ENCODE measurements at places on chromosomes 4 and X.
A peak's percentile ranks its signal among the peaks of the same experiment; 100 is the strongest.

GRCh38 chr4:126742885-126743284, 889.9 kb upstream of the INTU start:
- DNase-seq = no peak

- DNase-seq = no peak
Measured at GRCh38 chr4:73335679-73336078, 68.4 kb upstream of the ALB start.

- no peak for DNase-seq
Measured at GRCh38 chr4:21738821-21739220, 209.8 kb downstream of the KCNIP4 start.

DNA sequence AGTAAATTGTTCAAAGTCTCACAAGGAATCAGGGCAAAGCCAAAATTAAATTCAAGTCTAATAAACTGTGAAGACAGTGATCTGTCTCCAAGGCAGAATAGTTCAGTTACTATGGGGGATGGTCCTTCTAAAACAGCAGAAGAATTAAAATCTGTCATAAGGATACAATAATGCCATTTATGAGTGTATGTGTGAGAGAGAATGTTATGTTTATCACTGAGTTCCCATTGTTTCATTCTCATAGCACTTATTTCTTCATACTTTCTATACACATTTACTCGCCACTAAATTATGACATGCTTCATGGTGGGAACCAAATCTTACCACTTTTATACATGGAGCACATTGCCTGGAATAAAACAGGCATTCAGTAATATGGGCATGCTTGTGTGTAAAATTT, 102.5 kb downstream of the AMMECR1 start:
- DNase-seq = no peak

- DNase-seq = no peak
Measured at GRCh38 chr4:145101091-145101490, 3.0 kb downstream of the ABCE1 start.

GRCh38 chr4:25955705-25956104, 41.7 kb downstream of the SMIM20 start:
- DNase-seq = no peak

GRCh38 chr4:106104276-106104675, 209.0 kb downstream of the NPNT start:
- no peak for DNase-seq

DNA sequence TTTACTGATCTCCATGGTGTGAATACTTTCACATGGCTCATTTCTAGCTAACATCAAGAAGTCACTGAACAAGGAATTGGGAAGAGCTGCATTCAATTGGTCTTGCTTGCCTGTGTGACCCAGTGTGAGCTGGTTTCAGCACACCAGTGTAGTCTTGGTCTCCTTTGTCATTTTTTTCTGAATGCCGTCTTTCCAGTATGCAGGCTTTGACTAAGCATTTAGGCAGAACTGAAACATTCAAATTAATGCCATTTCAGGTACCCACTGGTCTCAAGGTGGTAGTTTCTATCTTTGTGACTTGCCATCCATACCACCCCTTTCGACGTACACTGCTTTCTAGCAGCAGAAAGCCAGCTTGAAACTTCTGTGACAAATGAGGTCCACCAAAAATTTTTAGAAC, 550.5 kb upstream of the BOD1L1 start:
- DNase-seq = no peak

- DNase-seq = no peak
Measured at GRCh38 chr4:7775396-7775795, 164.3 kb downstream of the AFAP1 start.

DNA sequence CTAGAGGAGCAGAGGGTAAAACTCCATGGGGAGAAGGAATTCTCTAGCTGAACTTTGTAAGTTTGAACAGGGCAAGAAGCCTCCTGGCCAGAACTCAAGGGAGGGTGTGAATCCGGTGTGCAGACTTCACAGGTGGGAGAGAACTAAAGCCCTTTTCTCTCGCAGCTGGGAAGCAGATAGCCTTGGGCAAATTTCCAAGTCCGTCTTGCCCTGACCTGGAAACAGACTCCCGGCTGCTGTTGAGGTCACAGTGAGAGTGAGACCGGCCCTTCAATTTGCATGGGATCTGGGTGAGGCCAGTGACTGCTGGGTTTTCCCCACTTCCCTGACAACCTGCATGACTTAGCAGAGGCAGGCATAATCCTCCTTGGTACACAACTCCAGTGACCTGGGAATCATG, 94.5 kb upstream of the ZNF827 start:
- no peak for DNase-seq

DNA sequence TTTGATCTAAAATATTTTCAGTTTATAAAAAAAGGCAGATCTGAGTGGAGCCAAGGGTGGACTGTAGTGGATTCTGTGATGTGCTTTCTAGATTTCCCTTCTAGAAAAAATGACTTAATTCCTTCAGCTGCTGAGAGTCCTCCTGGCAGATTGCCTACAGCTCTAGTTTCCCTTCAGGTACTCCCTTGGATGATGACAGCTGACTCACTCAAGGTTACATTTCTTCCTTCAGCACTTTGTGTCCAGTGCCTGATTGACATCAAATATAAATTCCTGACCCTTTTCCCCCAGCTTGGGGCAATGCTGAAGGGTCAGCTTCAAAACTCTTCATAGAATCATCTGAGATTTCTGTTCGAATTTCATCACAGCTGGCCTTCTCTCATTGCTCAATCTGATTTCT, 161.7 kb downstream of the EMCN start:
- DNase-seq = no peak

GRCh38 chrX:20221902-20222301, 44.8 kb downstream of the RPS6KA3 start:
- DNase-seq = no peak

DNA sequence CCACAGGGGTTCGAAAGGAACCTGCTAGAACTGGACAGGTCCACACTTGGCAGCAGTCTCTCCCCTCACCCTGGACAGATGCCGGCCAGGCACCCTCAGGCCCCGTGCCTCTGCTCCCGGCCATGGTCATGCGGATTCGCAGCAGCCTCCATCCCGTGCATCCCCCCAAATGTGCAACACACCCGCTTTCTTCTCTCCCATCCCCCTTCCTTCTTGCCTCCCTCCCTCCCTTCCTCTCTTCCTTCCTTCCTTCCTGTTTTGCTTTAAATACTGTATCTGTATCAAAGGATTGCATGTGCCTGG, 35.0 kb upstream of the HMX1 start:
- DNase-seq = no peak

DNA sequence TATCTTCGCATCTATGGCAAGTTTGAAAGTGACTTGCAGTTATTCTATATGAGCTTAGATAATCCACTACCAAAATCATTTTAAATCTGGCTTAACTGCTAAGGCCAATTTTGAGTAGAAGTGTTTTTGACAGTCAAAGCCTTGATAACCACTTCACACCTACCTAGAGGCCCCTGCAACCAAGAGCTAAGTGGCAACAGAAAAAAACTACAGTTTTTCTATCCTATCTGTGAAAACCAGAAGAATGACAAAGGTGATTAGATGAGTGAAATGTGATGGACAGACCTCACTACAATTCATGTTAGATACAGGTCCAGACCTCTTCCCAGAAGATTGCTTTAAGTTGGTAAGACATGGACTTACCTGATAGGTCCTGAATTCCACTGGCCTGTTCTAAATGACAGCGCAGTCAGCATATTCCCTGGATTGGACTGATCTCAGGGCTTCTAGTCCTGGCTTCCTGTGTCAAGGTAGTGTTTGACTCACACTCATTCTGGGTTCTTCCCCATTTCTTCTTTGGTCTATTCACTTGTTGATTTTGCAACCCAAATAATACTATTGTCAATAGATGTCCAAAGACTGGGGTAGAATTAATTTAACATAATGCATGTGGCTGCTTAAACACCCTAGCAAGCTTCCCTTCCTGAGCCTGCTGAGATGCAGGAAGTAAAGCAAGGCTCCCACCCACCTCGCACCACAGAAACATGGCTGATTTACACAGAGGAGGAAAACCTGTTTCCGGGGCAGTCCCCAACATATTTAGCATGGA, 65.1 kb downstream of the PPP3CA start:
- DNase-seq = peak; percentile 30

DNA sequence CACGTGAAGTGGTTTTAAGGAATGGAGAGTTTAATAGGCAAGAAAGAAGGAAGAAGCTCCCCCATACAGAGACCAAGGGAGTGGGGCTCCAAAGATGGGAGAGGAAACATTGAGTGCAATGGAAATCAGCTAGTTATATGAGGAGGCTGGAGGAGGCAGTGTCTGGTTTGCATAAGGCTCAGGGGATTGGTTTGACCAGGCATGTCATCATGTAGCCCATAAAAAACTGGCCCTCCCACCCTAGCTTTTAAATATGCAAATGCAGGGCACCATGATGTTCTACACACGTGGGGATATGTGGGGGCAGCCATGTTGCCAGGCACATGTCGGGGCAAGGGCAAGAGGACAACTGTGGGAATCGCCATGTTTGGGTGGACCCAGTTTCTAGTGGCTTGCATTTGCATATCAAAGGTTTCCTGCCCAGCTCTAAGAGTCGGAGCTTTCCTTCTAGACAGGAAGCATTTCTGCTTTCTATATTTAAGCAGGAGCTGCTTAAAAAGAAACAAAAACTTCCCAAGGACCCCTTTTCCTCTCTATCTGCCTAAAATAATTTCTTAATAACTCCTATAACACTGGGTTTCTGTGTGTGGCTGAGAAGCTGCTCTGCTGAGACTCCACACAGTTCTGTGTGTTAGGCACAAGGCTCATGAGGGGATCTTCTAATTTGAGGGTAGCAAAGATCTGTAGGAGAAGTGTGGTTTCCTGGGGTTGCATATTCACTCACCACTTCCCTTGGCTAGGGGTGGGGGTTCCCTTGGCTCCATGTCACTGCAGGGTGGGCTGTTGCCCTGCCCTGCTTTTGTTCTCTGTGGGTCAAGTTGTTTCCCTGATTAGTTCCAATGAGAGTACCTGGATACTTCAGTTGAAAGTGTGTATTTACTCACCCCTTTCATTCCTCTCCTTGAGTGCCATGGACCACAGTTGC, 113.5 kb downstream of the VSIG4 start:
- peak; percentile 15 for DNase-seq

DNA sequence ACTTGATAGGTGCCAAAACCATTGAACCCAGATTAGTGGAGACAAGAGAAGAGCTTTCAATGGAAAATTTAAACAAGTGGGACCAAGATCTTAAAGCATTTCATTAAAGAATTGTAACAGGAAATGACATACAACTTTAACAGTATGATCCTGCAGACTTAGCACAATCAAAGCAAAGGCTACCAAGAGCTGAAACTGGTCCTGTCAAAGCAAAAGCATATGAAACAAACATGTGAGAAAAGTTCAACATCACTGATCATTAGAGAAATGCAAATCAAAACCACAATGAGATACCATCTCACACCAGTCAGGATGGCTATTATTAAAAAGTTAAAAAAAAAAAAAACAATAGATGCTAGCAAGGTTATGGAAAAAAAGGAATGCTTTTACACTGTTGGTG, 425.6 kb downstream of the IL1RAPL1 start:
- DNase-seq = no peak

GRCh38 chrX:17369309-17369708, 5.7 kb upstream of the NHS start:
- no peak for DNase-seq

DNA sequence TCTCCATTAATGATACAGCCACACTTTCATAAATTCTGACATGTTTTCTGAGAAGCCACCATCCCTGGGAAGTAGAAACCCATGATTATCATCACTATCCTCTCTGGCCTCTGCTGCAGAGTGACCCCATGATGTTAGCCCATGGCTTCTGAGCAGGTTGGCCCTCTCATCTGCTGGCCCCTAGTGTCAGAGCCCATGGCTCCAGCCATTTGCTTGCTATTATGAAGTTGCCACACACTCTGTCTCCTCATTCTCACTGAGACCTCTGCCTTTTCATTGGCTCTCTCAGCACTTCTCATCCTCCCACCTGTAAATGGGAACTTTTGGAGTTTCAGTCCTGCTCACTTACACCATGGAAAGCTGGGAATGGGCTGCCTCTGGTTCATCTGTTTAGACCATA, 192.7 kb downstream of the GASK1B start:
- no peak for DNase-seq

GRCh38 chr4:107376293-107376692, 340.2 kb upstream of the DKK2 start:
- no peak for DNase-seq

- DNase-seq = no peak
Measured at GRCh38 chrX:16997313-16997712, 50.9 kb downstream of the REPS2 start.

- no peak for DNase-seq
Measured at GRCh38 chr4:74159143-74159709, 1.3 kb downstream of the MTHFD2L start.

GRCh38 chr4:112813790-112814189, 176.8 kb downstream of the LARP7 start:
- DNase-seq = no peak

DNA sequence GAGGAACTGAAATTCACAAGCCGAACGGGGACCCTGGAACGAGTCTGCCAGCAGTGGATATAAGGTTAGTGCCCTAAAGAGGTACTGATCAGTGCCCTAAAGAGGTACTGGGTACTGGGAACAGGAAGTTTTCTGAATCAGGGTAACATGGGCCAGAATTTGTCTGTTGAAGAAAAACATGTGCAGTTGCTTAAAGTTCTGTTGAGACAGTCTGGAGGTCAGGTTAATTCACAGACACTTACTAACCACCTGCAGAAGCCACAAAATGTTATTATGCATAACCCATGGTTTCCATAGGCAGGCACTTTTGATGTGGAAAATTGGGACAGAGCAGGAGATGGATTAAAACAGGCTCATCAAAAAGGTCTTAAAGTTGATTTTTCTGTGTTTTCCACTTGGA, 17.9 kb downstream of the SPIN2B start:
- no peak for DNase-seq

- no peak for DNase-seq
Measured at GRCh38 chr4:187059895-187060294, 336.2 kb upstream of the FAT1 start.

- DNase-seq = no peak
Measured at GRCh38 chrX:16469870-16470269, 180.1 kb upstream of the S100G start.

DNA sequence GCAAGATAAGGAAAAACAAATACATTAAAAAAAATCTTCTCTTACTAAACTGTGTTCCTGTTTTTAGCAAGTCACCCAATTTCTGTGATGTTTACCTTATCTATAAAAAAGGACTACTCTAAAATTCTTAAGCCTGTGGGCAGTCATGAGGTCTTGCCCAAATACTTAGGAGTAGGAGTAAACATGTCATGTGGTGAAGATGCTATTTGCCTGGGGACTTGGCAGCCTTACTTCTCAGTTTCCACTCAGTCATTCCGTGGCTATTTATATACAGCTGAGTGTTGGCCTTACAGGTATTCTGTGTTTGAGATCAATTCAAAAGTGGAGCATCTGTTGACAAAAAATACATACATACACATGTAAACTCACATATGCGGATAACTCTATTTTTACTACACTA, 89.9 kb upstream of the TLR2 start:
- DNase-seq = no peak

GRCh38 chr4:14269824-14270223, 642.3 kb upstream of the BOD1L1 start:
- no peak for DNase-seq

DNA sequence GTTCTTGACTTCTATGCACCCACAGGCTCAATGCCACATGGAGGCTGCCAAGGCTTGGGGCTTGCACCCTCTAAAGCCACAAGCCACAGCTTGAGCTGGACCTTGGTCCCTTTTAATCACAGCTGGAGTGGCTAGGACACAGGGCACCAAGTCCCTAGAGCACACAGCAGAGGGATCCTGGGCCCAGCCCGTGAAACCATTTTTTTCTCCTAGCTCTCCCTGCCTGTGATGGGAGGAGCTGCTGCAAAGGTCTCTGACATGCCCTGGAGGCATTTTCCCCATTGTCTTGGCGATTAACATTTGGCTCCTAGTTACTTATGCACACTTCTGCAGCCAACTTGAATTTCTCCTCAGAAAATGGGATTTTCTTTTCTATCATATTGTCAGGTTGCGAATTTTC, 410.9 kb downstream of the GRID2 start:
- DNase-seq = no peak

Data from T-cell (primary cell).